Nephron progenitor cell (in vitro differentiated cells): ENCODE measurements at places on chromosomes 4 and X.

GRCh38 chr4:165464813-165465381 lies 86.1 kb downstream of the CPE start:
- DNase-seq = no peak

DNA sequence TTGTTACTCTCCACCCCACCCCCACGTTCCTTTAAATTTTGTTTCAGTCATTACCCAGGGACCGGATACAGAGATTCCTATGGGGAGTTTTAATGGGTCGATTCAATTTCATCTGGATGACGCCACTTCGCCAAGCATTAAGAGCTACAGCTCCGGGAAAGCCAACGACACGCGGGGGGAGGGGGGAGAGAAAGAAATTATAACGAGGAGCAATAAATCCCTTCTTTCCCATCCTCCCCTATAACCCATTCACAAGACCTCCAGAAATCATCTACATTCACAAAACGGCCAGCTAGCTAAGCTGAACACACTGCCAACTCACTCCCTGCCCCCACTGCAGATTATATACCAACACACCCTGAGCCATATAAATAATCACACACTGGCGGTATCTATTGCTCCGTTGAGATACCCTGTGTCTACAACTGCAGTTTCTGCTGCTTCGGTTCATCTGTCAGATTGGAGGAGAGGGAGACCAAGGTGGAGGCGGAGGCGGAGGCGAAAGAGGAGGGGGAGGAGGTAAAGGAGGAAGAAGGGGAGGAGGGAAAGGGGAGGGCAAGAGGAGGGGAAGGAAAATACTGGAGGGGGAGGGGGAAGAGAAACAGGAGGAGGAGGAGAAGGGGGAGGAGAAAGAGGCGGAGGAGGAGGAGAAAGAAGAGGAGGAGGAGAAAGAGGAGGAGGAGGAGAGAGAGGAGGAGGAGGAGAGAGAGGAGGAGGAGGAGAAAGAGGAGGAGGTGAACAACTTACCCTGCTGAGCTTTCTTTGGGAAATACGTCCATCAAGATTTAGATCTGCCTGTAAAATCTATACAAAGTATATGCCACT lies 113.9 kb upstream of the VAMP7 start:
- peak; percentile 46 for DNase-seq

DNA sequence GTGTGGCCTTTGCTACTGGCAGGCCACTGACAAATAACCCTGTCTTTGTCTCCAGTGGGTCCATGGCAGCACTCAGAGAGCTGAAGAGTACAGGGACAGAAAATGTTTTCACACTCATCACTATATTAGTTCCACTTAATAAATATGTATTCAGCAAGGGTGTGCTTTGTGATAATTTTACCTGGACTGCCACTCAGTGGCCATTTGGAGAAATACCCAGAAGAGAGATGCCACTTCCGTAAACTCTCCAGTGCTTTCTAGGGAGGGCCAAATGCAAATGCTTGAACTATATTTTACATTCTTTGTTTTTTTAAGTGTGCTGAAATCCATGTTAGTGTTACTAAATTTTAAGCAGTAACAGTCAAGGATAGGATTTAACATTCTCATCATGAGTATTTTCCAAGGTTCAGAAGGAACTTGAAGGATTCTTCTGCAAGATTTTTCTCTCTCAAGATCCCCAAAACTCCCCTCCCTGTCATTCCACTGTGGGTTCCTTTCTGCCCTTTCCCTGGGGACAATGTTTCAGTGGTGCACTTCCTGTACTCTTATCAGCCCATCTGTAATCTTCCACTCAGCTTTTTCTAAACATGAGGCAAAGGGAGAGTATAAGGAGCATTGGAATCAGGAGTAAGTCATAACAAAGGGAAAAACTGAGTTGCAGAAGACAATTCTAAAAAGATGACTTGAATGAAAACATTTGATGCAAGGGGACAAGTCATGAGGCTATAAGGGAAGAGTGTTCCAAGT lies 46.0 kb downstream of the TFDP3 start:
- DNase-seq = peak; percentile 7

DNA sequence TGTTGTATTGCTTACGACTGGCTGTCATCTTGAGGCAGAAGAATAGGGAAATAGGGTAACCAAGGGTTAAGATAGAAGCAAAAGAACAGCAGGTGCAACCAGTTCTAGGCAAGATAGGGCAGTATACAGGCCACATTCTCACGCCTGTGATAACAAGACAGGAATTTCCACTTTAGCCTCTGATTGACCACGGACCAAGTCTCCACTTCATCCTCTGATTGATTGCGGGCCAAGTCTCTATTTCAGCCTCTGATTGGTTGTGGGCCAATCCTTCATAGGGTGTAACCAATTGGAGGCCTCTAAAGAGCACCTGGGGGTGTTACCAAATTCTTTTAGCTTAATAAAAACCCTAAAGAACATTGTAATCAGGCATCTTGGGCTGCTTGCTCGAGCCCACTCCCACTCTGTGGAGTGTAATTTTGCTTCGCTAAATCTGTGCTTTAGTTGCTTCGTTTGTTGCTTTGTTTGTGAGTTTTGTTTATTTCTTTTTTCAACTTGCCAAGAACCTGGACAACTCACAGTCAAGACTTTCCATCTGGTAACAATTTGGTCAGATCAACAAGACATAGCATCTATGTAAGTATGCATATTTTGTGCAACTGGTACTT lies 8.7 kb upstream of the TBC1D9 start:
- no peak for DNase-seq

GRCh38 chrX:129798456-129798855 lies 18.7 kb downstream of the SASH3 start:
- DNase-seq = no peak

DNA sequence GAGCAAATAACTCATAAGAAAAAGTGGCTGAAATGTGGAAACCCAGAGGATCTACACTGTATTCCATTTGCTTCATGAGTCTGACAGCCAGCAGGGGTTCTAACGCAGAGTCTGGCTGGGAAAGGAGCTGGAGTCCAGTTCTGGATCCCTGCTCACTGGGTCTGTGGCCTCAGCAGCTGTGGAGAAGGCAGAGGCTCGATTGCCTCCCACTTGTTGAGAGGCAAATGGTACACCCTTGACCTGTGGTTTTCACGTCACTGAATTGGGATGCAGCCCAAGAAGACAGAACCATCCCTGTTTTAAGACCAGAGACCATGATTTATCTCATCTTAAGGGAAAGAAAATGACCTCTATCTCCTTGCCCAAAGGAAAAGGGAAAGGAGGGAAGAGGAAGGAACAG lies 147.0 kb upstream of the NOCT start:
- no peak for DNase-seq

DNA sequence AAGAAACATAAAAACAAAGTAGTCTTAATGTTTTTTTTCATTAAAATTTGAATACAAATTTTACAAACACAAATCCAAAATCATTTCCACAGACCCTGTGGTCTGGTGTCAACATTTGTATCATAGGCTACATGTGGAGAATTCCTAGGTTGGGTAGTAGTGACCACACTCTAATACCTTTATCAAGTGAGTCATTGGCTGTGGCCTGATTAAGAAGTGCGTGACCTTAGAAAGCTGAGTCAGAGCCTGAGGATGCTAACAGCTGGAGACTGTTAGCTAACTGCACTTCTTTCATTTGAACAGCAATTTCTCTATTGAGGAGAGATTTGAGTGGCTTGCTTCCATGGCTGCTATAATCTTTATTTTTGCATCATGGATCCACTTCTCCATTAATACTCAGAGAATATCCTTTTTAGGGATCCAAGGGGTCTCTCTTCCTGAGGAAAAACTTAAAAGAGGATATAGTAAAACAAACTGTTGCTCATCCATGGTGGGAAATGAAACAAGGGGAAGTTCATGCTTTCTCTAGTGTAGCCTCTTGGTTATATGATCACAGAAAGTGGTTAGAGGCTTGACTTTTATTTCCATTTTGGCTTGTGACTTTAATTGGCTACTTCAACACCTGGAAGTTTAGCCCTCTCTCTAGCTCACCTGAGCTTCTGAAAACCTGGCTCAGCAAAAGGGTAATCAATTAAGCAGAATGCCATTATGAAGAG lies 335.8 kb downstream of the PABPC4L start:
- no peak for DNase-seq

- peak; percentile 48 for DNase-seq
These were observed 628 bp downstream of the ZCCHC12 start for GRCh38 chrX:118824173-118824730.

DNA sequence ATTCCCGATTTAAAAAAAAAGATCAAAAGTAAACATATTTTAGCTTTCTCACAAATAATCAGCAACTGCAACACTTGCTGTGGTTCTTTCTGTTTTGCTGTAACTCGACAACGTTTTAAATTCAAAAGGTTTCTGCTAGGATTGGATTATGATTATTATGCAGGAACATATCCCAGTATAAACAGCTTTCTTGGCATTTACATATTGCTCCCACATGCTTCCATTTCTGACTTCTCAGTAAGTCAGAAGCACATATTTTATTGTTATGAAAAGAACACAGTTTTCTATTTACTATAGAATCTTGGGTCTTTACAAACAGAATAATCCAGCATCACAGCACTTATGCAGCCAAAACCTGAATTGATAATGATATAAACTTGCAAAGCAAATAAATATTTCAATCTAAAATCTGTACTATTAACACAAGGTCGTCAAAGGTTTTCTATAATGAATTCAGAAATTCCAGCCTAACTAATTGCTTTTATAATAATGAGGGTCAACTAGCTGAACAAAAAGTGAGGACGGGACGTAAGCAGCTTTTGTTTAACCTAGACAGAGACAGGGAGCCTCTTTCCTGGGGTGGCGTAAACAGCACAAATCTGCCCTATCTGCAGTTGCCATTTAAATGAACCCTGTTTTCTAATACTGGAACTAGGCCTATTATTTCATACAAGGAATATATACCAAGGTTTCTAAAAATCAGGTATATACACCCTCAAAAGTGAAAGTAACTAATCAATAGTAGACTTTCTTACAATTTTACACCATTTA lies 9.8 kb upstream of the PCDH18 start:
- no peak for DNase-seq

- no peak for DNase-seq
These were observed 63.4 kb downstream of the F11 start for GRCh38 chr4:186329372-186329771.

DNA sequence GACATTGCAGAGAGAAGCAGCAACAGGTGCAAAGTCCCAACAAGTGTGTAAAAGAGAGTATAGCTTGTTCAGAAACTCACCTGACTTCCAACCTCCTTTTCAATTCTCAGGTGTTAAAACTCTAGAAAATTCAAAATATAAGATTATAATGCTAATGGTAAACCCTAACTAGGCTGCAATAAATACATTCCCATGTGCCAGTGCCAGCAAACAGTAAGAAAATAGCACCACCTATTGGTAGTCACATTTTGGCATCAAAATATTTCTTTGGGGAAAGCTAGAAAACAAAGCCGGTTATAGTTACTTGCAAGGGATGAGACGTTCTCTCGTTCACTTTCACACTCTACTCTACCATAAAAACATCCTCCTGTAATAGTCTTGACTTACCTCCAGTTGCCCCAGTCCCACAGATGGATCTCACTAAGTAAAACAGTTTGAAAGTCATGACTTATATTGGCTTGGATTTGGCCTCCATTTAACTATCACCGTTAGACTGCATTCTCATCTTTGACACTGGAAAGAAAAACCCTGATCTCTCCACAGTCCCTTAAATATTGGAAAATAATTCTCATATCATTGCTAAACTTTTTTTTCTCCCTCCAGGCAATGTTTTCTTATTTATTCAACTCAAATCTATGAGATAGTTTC lies 9.6 kb downstream of the BMP3 start:
- DNase-seq = peak; percentile 18

GRCh38 chr4:100208964-100209363 lies 18.7 kb upstream of the DDIT4L start:
- no peak for DNase-seq

- DNase-seq = no peak
These were observed 3.0 kb downstream of the STOX2 start for GRCh38 chr4:183907871-183908683.

DNA sequence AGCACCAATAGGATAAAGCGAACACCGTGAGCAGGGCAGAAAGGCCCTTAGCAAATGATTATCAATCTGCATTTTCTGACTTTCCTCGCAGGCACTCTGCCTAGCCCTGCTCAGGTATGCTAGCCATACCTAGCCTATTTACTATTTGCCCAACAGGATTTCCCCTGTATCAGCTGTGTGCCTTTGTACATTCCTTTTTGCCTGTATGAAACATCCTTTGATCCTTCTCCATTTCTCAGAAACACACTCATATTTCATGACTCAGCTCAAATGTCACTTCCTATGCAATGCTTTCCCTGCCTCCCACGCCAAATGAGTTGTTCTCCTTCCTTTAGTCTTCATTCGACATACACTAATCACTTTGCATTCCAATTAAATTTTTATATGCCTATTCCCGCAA lies 37.2 kb downstream of the PCDH7 start:
- no peak for DNase-seq

DNA sequence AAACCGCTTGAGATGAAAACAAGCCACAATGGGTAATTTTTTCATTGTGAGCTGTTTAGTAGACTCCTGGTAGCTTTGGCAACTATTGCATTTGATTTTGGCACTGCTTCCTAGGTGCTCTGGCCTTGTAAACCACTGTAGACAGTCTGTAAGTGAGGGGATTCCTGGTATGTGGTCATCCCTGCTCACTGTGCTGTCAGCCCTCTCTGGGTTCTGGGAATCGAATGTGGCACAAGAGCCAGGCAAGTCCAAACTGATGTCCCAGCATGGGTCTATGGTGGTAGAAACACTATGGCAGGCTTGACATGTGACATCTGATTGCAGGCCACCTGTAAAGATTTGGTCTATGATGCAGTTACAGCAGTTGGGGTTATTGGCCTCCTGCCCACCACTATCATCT lies 2.5 kb downstream of the USP51 start:
- no peak for DNase-seq

- DNase-seq = no peak
These were observed 8.3 kb downstream of the PKD2 start for GRCh38 chr4:88015659-88016295.

- DNase-seq = no peak
These were observed 537.3 kb upstream of the FTHL17 start for GRCh38 chrX:31609130-31609529.

- DNase-seq = no peak
These were observed 53.5 kb downstream of the TMEM131L start for GRCh38 chr4:153519687-153520086.

DNA sequence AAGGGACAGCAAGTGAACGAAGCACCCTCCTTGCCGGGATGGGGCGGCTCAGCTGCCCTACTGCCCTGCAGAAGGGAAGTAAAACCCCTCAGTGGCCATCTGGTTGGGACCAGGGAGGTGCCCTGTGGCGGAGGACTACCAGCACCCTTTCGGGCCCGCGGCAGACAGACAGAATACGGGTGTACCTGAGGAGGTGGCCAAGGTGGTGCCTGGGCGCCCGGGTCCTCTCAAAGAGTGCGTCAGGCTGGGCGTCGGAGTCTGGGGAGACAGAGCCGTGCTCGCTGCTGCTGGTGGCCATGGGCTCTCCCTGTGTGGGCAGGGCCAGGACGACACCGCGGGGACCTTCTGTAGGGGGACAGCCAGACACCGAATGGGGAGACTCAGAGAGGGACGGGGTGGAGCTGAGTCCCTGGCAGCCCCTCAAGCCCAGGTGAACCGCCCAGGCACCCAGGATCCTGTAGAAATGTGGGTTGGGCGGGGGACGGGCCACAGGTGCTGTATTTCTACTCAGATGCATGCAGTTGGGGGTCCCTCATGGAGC lies 29.7 kb downstream of the PDHA1 start:
- peak; percentile 16 for DNase-seq

- peak; percentile 25 for DNase-seq
These were observed 743 bp upstream of the NRK start for GRCh38 chrX:105821471-105822121.

GRCh38 chr4:165175879-165176278 lies 31.5 kb upstream of the KLHL2 start:
- DNase-seq = no peak
